Stimulated activated CD4-positive, alpha-beta T cell treated with anti-CD3 and anti-CD28 coated beads, Interleukin-15, amount 100 ng/mL, for 1 hour (primary cell): ENCODE measurements at places on chromosomes 2 and 18.

GRCh38 chr18:22169011-22169888, at the start of gene GATA6:
Gene GATA6 (plus strand): TSS chr18:22169589. CDS start chr18:22171145, 1,556 bp downstream.
- no peak for DNase-seq

DNA sequence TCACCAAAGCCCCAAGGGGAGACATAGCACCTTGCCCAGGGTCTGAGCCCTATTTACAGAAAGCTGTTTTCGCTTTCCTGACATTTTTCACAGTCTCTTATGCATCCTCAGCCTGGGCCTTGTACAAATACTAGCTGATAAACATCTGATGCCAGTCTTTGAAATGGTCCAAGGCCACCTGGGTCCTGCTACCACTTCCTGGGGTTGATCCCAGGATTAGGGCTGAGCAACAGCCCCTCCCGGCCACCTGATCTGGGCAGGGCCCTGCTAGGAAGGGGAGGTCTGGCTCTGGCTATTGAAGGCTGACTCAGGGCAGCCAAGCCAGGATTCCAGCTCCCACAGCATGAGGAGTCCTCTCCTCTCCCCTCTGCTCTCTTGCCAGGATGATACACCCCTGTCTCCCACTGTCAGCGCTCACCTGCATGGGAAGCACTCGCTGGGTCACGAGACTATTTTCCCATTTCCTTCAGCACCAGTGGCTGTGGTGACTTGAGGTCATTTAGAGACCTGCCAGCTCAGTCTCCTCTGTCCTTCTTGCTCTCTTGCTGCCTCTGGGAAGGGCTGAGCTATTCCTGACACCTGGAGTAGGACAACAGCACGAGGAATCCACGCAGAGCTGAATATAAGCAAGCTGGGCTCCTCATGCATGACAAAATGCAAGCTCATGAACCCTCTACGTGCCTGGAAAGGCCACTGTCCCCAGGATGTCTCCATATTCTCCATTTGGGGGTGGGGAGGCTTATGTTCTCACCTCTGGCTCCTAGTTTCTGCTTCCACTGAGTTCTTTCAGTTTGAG, 53.0 kb upstream of the LGALSL start:
- DNase-seq = no peak

DNA sequence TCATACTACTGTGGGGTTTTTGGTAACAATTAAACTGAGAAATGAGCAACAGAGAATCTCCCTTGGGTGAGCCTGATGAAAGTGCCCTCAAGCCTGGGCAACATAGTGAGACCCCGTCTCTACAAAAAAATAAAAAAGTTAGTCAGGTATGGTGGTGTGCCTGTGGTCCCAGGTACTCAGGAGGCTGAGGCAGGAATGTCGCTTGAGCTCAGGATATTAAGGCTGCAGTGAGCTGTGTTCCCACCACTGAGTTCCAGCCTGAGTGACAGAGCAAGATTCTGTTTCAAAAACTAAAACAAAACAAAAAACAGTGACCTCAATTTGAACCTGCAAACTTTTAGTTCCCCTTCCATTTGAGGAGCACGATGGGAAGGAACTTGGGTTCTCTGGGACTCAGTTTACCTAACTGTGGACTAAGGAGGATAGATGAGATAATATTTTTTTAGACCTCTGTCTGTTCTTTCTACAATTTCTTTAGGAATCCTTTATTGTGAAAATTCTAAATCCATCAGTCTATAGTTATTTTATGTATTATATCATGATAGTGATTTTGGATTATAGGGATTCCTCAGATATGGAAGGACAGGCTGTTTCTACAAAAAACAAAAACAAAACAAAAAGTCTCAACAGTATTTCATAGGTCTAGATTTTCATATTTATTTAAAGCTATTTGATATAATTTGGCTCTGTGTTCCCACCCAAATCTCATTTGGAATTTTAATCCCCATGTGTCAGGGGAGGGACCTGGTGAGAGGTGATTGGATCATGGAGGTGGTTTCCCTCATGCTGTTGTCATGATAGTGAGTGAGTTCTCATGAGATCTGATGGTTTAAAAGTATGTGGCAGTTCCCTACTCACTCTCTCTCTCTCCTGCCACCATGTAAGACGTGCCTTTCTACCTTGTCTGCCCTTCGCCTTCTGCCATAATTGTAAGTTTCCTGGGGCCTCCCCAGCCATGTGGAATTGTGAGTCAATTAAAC, 178.6 kb downstream of the MYCN start:
- DNase-seq = no peak

- DNase-seq = no peak
Observed at GRCh38 chr2:205424326-205424725, 258.0 kb upstream of the NRP2 start.

- DNase-seq = no peak
Observed at GRCh38 chr2:20027705-20028434, 15.4 kb upstream of the MATN3 start.

- DNase-seq = no peak
Observed at GRCh38 chr2:423479-423878, 135.6 kb upstream of the ALKAL2 start.

DNA sequence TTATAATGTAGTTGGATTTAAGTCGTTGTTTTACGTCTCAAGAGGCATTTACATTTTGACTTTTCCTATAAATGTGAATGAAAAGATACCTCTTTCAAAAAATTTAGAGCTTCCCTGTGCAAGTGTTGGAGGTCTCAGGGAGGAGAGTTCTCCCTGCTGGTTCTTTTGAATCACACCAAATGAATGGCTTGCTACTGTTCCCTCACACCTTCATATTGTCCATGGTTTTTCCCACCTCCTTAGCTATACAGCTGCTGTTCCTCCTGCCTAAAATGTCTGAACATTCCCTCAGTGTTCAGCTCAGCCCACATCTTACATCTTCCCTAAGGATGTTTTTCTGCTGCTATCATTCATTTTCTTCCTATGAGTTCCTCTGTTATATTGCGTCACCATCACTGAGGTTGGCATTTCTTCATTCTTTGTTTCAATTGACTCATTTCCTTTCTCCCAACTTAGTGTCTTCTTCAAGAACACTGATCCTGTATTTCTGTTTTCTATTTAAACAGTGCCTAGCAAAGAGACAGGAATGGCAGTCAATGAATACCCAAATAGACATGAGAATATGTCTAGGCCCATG, 46.0 kb downstream of the COX7A2L start:
- DNase-seq = no peak

GRCh38 chr2:120440521-120441350, 94.8 kb downstream of the INHBB start:
- DNase-seq = no peak

GRCh38 chr2:119338826-119339561, 27.6 kb downstream of the C2orf76 start:
- DNase-seq = no peak

DNA sequence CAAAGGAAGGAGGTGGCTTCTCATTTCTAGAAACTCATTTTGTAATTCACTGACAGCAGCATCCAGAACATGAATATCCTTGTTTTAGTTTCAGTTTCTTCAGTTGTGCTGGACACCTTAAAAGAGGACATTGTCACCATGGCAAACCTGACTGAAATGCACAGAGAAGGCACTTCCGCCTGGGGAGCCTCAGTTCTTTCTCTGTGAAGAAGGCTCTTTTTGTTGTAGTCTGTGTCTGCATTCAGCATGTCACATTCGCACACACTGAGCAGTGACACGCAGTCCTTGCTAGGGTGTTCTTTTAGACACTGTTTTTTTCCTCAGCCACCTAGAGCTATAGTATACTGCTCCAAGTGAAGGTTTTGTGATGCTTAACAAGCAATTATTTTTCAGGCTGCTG, 9.5 kb upstream of the RPRM start:
- no peak for DNase-seq

- no peak for DNase-seq
Observed at GRCh38 chr2:174745142-174745541, 19.1 kb downstream of the CHRNA1 start.
